T-helper 17 cell (primary cell): ENCODE measurements at places on chromosomes 5 and 9.

DNA sequence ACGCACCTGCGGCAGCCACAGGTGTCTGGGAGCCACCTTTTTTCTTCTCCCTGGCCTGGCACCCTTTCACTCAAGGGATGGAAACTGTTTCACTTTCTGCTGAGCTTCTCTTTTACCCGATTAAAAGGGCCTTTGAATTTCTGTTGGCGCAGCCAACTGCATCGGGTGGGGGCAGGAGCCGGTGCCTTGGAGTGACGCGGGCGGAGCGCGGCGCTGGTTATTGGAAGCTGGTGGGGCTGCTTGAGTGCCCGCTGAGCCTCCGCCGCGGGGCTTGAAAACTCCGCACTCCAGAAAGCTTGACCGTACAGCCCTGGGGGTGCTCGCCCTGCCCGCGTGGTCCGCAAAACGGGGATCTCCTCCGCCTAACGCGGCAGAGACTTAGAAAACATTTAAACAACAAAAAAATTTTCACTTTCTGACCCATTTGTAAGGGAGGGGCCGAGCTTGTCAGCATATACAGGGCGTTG is 52.0 kb upstream of the TJP2 start:
- DNase-seq: peak; percentile 41
- H3K27me3 ChIP-seq: no peaks in the 10 kb centered on the region
- H3K27ac ChIP-seq: peak overlapping the region; percentile 87
- H3K36me3 ChIP-seq: no peaks in the 10 kb centered on the region

- peaks cover 16% of the 10 kb centered on the region for H3K36me3 ChIP-seq
- DNase-seq: no peak
- H3K27ac ChIP-seq: peak overlapping the region; percentile 21
- H3K4me3 ChIP-seq: no peak overlapping the region
- no peaks in the 10 kb centered on the region for H3K27me3 ChIP-seq
- H3K4me1 ChIP-seq: peaks cover 24% of the 10 kb centered on the region
These were observed 47.1 kb downstream of the SPIN1 start for GRCh38 chr9:88435336-88435735.

DNA sequence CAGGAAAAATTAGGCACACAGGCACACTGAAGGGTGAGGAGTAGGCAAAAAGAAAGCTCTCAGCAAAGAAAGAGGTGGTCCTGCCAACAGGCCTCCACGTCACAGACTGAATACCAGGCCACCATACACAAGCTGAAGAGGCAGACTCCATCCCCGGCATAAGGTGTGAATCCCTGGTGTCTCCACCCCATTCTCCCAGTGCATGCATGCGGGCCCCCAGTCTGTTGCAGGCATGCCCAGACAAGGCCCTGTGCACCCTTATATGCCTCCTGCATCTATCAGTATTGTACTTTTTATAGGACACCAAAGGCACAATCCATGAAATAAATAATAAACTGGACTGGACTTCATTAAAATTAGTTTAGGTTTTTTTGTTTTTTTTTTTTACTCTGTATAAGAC is 73.1 kb downstream of the RGMB start:
- no peaks in the 10 kb centered on the region for H3K4me1 ChIP-seq
- no peak overlapping the region for H3K27ac ChIP-seq
- no peaks in the 10 kb centered on the region for H3K36me3 ChIP-seq
- no peaks in the 10 kb centered on the region for H3K27me3 ChIP-seq

DNA sequence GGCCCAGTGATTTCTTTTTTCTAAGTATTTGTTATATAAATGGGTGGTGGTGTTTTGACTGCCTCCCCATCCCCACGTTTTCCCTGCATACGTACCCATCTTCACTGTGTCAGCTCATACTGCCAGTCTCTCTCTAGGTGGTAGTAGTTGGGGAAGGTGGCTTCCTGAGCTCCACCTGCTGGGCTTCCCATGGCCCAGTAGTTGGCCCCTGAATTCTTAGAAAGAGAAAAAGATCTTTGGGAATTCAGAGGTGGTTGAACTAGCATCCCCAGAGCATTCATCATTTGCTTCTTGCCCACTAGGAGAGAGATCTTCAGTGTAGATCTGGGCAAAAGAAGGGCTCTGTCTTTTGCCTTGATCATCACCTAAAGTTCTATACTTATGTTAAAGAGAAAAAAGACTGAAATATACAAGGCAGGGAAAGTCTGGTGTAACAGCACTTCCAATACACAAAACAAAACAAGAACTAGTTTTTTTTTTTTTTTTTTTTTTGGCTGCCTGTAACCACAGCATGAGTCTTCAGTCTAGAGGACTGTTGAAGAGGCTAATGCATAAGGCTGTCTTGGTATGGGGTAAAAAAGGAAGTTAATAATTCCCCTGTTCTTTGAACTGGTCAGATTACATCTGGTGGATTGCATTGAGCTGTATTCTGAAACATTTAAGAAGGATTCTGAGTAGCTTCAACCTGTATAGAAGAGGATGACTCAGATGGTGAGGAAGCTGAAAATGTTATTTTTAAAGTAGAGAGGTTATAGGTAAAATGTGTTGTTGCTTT is 128.7 kb downstream of the ATG10 start:
- no peaks in the 10 kb centered on the region for H3K36me3 ChIP-seq
- no peaks in the 10 kb centered on the region for H3K27me3 ChIP-seq
- peaks cover 6% of the 10 kb centered on the region for H3K4me1 ChIP-seq
- no peak for DNase-seq
- no peak overlapping the region for H3K27ac ChIP-seq

DNA sequence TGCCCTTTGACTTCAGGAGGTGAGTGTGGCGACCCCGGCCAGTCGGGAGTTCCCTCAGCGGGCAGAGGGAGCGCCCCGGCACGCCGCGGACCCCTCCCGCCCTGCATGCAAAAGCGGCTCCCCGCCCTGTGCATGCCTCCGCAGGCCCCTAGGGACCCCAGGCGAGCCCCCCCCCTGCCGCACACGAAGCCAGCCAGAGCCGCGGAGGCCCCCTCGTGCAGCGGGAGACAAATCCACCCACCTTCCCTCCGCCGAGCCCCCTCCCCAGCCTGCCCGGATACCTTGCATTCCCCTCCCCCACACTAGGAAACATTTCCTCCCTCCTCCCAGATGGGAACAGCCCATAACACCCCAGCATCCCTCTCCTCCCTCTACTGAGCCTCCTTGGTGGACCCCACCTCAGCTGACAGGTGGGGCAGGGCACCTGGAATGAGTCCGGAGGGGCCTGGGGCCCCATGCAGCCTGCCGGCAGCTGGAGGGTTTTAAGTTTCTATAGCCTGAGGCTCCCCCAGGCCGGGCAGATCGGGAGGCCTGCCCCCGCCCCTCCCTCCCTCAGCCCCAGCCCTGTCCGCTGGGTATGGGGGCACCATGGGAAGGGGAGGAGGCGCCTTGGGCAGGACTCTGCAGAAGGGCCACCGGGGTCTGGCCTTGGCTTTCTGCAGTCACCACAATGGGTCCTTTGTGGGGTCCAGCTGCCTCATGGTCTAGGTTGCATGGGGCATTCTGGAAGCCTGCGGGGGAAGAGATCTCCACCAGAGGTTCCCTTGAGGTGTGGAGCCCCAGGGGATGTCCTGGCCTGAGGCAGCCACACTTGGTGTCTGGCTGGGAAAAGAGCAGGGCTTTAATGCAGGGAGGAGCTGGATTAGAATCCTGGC is 601 bp downstream of the ERGIC1 start:
- no peak for DNase-seq
- H3K36me3 ChIP-seq: no peaks in the 10 kb centered on the region
- peak overlapping the region; percentile 96 for H3K27ac ChIP-seq
- no peaks in the 10 kb centered on the region for H3K27me3 ChIP-seq
- H3K4me1 ChIP-seq: peaks cover 23% of the 10 kb centered on the region
- peak overlapping the region; percentile 93 for H3K4me3 ChIP-seq
